ENCODE measurements at places on chromosomes 7 and 10.

- DNase-seq: peak; percentile 76
These were observed 11.6 kb upstream of the HNRNPF start for GRCh38 chr10:43420369-43421200.

- no peak for DNase-seq
These were observed 41.6 kb upstream of the PTPRZ1 start for GRCh38 chr7:121831351-121831750.

GRCh38 chr7:156523447-156524048, 117.0 kb upstream of the RNF32 start:
- DNase-seq: no peak

GRCh38 chr7:66504131-66504530, 124.5 kb upstream of the KCTD7 start:
- no peak for DNase-seq

DNA sequence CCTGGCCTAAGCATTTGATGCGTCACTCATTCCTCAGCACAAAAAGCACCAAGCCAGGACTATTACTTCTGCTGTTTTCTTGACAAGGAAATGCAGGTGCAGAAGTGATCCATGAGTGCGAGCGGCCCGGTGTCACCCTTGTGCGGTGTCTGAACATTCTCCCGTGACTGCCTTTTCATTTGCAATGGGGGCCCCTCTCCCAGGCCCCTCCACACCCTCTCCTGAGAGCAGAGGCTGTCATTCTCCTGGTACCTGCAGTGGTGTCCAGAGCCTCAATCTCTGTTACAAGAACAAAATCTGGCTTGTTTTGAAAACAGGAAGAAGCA, 213.1 kb downstream of the DIP2C start:
- DNase-seq: no peak

DNA sequence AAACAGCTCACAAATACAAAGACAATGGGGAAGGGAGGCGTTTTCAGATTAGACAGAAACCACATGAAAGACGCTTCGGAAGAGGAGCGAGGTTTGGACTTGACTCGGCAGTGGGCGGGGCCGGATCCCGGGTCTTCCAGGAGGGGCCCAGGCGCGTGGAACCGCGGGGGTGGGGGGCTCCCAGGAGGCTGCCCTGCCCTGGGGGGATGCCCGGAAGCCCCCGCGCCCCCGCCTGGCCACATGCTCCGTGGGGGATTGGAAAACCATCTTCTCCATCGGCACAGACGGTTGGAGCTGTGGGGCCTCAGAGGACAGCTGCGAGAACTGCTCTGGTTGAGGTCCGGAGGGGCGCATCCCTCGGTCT, 186.0 kb upstream of the SHH start:
- DNase-seq: no peak

- no peak for DNase-seq
These were observed 10.3 kb upstream of the RARRES2 start for GRCh38 chr7:150351587-150352194.

DNA sequence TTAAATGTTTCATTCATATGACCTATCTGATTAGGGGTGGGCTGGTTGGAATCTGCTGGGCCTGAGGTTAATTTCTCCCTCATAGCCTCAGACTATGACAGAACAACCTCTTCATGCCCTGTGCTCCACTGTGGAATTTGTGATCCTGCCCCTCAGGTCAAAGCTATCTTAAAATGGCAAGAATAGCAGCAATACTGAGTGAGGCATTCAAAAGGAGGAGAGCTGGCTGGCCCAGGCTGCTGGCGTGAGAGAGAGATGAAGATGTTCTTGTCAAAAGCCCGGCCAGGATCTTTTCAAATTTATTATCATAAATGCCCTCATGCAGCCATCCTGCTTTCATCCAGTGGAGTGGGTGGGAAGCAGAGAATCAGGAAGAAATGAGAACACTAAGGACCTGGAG, 41.8 kb upstream of the PLCE1 start:
- DNase-seq: no peak

DNA sequence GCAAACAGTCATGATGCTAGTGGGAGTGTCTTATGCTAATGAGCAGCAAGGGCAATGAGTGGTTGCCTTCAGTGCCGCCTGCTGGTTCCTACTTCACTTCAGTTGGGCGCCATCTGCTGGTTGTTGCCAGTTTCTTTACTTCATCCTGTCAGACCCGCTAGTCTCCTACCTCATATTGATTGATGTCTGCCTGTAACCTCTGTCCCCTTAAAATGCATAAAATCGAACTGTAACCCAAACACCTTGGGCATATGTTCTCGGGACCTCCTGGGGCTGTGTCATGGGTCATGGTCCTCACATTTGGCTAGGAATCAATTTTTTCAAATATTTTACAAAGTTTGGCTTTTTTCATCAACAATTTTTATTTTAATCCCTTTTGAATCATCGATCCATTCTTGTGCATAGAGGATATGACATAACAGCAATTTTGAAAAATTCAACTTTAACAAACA, 62.8 kb upstream of the C7orf33 start:
- DNase-seq: peak; percentile 73

DNA sequence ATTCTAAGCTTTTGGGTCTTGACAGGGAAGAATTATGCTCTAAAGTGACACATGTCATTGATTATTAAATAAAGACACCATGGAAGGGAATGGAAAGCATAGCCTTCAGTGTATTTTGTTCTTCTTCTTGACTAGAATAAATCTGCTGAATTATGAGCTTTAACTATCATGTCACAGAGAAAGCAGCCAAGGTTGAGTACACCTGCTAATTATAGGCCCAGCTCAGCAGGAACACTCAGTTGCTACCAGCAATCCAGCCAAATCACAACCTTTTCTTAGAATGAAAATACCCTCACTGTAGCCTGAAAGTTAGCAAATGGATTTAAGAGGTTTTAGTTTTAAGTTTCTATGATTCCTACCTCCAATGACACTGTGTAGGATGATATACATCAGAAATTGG, 225.3 kb upstream of the RHOBTB1 start:
- no peak for DNase-seq

DNA sequence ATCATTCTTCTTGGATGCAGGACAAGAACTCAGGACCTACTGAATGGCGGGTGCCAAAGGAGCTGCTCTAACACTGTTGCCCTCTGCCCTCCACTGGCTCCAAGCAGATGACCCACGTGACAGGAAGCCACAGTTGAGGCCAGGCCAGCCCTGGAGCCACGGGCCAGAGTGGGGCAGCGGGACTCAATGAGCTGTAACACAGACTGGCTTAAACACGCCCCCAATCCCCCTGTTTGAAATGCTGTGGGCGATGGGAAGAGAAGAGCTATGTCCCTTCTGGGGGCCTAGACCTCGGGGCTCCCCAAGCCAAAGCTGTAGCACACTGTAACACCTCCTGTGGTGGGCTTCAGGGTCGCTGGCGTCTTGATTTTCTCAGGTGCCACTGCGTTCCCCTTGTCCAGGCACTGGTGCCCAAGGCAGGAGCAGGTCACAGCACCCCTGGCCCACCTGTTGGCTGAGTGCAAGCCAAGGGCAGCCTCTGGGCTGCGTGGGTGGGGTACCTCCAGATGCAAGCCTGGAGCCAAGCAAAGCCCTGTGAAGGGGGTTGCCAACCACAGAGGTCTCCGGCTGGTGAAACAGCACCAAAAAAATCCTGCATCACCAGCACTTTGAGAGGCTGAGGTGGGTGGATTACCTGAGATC, 18.6 kb upstream of the ZMIZ2 start:
- DNase-seq: no peak

- peak; percentile 22 for DNase-seq
These were observed 26.1 kb upstream of the RSU1 start for GRCh38 chr10:16843252-16843870.

DNA sequence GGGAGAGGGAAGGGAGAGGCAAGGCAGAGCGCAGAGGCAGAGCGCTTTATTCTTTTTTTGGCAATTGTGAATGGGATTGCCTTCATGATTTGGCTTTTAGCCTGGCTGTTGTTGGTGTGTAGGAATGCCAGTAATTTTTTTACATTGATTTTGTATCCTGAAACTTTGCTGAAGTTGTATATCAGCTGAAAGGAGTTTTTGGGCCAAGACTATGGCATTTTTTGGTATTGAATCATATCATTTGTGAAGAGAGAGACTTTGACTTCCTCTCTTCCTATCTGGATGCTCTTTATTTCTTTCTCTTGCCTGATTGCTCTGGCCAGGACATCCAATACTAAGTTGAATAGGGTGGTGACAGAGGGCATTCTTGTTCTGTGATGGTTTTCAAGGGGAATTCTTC, 291.3 kb downstream of the REEP3 start:
- DNase-seq: no peak

GRCh38 chr7:3117488-3118231, 74.0 kb upstream of the CARD11 start:
- DNase-seq: no peak

GRCh38 chr7:50412973-50413372, 37.2 kb downstream of the FIGNL1 start:
- DNase-seq: no peak

DNA sequence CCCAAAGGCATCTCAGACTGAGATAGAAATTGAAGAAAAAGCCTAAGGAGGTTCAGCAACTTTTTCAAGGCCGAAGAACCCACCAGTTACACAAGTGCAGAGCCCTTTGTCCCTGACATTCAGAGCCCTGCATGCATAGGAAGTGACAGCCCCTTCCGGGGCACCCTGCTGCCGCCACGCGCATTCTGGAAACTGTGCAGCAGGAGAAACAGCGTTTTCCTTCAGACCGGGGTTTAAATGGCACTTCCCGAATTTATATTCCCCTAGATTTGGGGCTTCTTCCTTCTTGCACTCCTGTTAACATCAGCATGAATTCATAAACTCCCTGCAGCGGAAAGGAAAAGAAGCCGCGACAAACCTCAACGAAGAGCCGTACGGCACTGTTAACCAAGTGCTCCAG, 190.5 kb upstream of the C7orf33 start:
- no peak for DNase-seq

- DNase-seq: peak; percentile 48
These were observed 14.0 kb upstream of the PTTG1IP2 start for GRCh38 chr7:90455163-90456030.

GRCh38 chr10:5071411-5072198, 22.6 kb upstream of the AKR1C3 start:
- no peak for DNase-seq

DNA sequence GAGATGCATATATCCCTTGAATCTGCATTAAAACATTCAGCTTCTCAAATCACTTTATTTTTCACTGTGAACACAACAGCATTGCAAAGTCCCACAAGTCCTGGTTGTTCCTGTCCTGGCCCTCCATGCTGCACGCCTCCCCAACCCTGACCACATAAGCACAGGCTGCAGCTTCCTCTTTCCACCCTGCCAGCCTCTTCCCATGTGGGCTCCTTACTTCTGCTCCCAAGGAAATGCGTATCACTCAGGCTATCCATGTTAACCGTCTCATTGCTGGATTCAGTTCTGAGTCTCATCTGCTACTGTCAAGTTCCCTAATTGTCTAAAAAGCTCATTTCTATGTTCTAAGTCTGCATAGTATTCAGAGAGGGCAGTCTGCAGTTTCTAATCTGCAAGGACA, 89.7 kb upstream of the ZPBP start:
- DNase-seq: no peak
